Suppressor macrophage (primary cell): ENCODE measurements at places on chromosomes 12 and 14.
A peak's percentile ranks its signal among the peaks of the same experiment; 100 is the strongest.

GRCh38 chr12:15276088-15276698 lies 46.1 kb upstream of the PTPRO start:
- DNase-seq = peak; percentile 54

DNA sequence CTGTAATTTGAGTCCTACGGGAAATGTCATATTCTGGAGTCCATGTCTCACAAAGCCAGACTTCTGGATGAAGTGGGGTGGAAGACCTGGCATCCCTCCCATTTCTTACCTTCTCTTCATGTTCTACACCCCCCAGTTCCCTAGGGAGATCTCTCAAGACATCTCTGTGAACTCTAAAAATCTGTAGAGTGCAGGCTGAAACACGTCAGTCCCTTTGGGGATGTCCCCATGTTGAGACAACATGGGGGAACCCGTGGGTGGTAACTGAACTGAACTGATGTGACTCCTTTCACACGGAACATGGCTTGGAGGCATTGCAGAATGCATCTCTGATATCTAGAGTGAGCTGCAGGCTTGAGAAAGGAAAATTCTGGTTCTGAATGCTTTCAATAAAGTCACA lies 15.2 kb downstream of the SERPINA12 start:
- no peak for DNase-seq

- no peak for DNase-seq
Observed at GRCh38 chr14:90651271-90651804, 164.9 kb downstream of the TTC7B start.

DNA sequence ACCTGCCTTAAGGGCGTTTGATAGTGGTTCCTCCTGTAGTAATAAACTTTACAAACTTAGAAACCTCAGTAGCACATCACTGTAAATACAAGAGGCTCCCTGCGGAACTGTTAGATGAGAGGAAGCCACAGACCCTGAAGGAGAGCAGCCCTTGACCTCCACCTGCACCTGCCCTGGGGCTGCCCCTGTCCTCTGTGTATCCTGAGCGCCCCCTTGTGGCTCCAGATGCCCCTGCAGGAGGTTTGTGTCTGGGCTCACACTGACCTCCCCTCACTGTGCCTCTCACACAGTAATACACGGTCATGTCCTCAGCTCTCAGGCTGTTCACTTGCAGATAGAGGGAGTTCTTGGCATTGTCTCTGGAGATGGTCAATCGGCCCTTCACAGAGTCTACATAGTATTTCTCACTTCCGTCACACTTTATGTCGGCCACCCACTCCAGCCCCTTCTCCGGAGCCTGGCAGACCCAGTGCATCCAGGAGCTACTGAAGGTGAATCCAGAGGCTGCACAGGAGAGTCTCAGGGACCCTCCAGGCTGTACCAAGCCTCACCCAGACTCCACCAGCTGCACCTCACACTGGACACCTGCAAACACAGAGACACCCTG lies 1059.8 kb downstream of the TMEM121 start:
- DNase-seq = peak; percentile 52

DNA sequence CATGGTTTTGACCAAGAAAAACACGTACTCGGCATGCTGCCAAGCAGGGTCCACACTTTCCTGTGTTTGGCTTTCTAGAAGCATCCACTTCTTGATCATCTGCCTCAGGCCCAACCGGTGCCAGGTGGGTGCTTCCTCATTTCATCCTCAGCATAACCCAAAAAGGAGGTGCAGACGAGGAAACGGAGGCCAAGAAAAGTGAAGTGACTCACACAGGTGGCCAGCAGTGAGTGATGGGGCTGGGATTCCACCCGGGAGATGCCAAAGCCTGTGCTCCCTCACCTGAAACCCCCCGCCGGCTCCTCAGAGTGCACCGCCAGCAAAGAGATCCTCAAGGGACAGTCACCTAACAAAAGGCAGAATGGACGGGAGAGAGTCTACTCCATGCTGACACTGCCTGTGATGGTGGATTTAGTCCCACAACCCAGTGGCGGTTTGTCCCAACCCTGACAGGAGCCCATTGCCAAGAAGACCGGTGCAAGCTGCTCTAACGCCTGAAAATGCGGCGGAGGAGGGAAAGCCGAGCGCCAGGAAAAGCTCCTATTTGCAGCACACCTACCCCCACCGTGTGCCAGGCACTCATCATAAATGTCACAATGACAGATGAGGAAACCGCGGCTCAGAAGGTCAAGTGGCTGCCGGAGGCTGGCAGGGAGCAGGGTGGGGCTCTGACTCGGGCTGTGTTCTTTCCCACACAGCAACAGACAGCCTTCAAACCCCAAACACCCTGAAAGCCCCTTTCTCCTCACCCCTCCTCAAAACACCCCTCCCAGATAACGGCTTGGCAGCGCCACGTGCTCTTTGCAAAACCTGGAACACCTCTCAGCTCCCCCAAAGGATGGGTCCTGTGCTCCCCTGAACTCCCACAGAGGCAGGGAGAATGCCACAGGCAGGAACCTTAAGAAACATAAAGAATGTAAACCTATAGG lies 18.8 kb downstream of the BCL11B start:
- no peak for DNase-seq

DNA sequence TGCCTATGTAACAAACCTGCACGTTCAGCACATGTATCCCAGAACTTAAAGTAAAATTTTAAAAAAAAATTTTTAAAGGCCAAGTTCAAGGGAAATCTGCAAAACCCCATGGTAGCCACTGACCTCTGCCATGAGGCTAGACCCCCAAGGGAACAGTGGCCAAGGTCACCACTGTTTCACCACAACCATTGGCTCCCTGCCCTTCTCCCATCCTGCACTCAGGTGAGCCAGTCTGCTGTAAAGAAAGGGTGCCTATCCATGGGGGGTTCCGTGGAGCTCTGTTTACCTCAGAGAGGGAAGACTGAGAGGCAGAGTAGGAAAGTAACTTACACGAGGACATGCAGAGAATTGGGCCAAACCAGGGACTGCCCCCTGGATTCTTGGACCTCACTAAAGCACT lies 38.6 kb downstream of the VWF start:
- DNase-seq = no peak

GRCh38 chr14:65131301-65131701 lies 29.0 kb upstream of the MAX start:
- no peak for DNase-seq

GRCh38 chr12:131084341-131085011 lies 130.8 kb downstream of the ADGRD1 start:
- no peak for DNase-seq

- no peak for DNase-seq
Observed at GRCh38 chr14:94334872-94335271, 11.7 kb upstream of the SERPINA6 start.

- no peak for DNase-seq
Observed at GRCh38 chr12:45329238-45329637, 113.3 kb downstream of the ANO6 start.

GRCh38 chr14:32561520-32561919 lies 232.4 kb downstream of the AKAP6 start:
- no peak for DNase-seq

GRCh38 chr14:50311337-50311971 lies 575 bp downstream of the L2HGDH start:
- DNase-seq = no peak

DNA sequence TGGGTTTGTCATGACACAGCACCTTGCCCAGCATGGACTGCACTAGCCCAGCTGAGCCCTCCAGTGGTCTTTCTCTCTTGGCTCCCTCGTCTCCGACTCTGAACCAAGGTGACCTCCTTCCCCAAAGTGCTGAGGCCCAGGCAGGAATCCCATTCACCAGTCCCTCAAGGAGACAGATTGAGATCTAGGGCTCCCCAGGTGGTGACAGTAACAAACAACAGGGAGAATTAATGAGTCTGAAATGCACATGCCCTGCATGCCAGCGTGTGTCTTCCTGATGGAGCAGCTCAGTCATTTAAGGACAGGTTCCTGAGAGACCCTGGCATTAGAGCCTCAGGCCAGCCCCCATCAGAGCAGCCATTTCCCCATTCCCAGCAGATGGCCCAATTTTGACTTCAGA lies 51.4 kb upstream of the OAS1 start:
- peak; percentile 19 for DNase-seq

DNA sequence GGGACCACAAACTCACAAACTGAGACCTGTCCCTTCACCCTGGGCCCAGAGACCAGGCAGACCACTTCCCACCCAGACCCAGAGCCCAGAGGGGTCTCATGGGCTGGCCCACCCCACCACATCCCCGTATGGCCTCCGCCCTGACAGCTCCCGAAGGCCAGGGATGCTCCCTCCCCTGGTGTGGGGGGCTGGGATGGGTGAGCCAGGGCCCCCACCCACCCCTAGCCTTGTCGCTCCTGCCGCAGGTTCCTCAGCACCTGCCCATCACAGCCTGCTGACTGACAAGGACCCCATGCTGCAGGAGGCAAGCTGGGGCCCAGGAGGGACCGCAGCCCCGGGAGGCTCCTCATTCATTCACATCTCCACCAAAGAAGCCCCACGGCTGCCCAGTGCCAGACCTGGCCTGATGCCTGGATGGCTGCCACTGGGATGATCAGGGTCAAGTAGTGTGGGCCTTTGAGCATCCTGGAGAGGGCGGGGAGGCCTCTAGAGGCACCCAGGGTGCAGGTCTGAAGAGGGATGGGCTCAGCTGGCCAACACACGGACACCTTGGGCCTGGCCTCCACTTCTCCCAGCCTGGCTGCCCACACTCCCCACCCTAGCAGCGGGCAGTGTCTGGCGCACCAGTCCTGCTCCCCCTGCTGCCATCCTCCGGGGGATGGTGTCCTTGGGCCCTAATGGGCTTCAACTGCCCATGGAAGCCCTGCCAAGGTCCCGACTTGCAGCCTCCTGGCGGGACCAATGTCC lies 24.7 kb upstream of the GPR132 start:
- DNase-seq = no peak

- no peak for DNase-seq
Observed at GRCh38 chr12:75685617-75686225, 174.3 kb upstream of the KRR1 start.

- peak; percentile 91 for DNase-seq
Observed at GRCh38 chr14:102088012-102088792, 1.4 kb upstream of the HSP90AA1 start.

DNA sequence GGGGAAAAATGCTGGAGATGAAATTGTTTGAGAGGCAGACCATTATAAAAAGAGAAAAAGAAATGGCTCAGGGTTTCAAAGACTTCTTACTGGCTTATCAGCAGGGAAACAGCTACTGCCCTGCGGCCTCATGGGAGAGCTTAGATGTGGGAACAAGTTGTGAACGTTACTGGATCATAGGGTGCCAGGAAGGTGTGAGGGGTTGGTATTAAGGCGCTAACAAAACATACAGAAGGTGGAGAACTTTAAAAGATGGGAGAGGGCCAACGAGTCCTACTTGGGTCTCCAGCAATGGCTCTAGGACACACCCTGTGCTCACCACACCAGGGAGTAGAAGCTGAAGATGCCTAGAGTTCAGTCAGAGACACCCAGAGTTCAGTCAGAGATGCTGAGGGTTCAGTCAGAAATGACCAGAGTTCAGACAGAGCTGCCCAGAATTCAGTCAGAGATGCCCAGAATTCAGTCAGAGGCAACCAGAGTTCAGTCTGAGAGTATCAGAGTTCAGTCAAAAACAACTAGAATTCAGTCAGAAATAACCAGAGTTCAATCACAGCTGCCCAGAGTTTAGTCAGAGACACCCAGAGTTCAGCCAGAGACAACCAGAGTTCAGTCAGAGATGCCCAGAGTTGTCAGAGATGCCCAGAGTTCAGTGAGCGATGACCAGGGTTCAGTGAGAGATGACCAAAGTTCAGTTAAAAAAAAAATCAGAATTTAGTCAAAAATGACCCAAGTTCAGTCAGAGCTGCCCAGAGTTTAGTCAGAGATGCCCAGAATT lies 1103.6 kb downstream of the BCL11B start:
- no peak for DNase-seq

GRCh38 chr14:35858521-35859209 lies 32.5 kb downstream of the BRMS1L start:
- no peak for DNase-seq

GRCh38 chr14:79573486-79573885 lies 637.8 kb downstream of the DIO2 start:
- no peak for DNase-seq

DNA sequence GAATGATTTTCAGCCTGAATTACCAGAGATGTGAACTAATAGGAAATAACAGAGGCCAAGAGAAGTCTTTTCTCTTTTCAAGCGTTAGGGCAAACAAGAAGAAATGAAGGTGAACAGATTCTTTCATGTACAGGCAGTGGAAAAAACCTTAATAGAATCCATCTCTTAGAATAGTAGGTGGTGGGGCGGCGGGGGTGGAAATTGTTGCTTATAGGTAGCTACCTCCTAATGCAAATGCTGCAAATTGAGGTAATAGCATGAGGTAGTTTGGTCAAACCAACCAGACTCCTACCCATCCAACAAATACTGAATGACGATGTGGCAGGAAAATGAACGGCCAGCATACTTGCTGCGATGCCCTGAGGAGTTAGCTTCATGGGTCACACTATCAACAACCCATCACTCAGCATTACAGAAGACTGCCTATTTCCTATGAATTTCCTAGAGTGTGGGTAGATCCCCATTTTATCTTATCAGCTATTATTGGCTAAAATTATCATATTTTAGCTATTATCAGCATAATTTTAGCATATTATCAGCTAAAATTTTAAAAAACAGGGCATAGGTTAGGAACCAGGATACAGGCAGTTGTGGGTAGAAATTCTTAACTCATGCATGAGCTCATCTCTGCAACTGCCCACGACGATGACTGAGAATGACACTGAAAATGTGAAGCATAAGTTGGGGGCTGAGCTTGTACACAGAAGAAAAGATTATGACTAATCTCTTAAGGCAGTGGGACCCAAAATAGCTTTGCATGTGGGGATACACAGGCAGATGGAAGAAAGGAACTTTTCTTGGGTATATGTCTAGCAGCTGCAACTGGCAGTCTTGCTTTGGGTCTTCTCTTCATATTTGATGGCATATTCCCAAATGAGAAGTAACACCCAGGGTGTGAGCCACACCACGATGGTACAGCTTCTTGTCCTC lies 68.7 kb downstream of the NIN start:
- DNase-seq = peak; percentile 85

DNA sequence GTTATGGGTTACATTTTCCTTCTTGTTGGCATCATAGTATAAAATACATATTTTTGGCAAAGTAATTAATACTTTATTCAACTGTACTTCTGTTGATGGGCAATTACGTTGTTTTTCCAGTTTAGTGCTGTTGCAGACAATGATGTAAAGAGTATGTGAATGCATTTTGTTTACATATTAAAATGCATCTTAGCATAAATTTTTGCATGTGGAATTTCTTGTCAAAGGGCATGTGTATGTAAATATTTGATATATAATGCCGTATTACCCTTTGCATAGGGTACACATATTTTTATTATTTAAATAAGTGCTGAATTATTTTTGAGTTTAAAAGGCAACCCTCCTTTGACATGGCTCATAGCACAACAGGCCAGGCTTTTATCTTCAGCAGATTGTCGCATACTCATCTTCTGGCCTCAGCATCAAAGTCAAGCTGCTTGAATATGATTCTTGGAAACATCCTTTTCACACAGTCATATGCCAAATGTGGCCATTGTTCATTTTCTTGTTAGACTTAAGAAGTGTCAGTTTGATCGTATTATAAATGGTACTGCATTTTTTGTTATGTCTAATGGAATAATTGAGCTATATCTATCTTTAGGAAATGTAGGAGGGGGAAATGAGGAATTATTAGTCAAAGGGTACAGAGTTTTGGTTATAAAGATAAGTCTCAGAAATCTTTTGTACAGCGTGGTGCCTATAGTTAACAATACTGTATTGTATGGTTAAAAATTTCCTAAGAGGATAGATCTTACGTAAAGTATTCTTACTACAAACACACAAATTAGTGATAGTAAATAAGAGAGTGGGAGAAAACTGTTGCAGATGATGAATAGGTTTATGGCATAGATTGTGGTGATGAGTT lies 138.5 kb downstream of the FUT8 start:
- DNase-seq = no peak
